ENCODE measurements at places on chromosomes 1 and 21.

DNA sequence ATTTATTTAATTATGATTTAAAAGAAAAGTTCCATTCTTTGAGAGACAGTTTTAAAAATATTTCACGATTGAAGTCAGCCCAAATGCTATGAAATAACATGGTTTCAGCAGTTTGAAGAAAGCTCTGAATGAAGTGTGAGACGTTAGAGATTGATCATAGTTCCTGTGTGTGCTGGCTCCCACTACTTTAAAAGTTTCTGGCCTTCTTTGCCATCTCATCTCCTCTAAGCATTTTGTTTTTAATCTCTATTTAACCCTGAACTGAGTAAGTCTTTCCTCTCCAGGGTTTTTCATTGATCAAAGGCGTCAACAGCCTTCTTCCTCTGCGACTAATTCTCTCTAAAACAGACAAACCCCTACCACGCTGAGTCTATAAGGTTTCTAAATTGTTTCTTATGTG is 225.3 kb upstream of the B3GALT2 start:
- DNase-seq = no peak

GRCh38 chr1:156840898-156841279 is 18.0 kb downstream of the INSRR start:
- no peak for DNase-seq

DNA sequence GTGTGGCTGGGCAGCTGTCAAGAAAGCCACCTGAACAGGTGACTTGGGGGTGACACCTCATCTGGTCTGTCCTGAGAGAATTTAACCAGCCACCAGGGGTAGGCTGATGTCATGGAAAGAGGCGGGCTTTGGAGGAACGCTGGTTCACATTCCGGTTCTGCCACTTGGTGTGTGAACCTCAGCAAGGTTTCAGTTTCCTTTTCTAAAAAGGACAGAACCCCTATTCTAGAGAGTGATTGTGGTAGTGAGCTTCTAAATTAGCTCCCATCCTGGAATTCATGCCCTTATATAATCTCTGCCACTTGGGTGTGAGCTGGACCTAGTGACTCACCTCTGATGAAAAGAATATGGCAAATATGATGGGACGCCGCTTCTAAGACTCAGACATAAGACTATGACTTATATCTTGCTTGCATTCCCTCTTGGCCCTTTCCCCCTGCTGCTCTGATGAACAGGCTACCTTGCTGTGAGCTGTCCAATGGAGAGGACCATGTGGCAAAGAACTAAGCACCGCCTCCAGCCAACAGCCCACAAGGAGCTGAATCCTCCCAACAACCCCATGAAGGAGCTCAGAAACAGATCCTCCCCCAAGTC is 332.1 kb downstream of the RRAGC start:
- DNase-seq = no peak

DNA sequence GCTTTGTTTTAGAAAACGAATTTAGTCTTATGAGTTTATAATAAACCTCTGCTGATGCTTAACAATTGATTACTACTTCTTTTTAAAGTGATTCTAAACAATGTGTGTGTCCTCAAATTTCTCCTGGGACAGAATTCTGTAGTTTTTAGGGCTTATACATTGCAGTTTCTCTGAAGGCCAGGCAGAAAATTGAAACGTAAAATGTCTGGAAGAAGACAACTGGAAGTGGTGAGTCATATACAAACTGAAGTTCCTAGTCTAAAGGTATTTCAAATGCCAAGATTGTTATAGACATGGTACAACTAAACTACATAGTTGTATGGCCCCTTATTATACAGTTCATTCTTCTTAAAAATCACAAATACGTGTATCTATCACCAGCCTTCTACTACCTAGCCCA is 30.5 kb upstream of the RC3H1 start:
- no peak for DNase-seq

- no peak for DNase-seq
These were observed 152.2 kb downstream of the NFIA start for GRCh38 chr1:61234587-61234919.

DNA sequence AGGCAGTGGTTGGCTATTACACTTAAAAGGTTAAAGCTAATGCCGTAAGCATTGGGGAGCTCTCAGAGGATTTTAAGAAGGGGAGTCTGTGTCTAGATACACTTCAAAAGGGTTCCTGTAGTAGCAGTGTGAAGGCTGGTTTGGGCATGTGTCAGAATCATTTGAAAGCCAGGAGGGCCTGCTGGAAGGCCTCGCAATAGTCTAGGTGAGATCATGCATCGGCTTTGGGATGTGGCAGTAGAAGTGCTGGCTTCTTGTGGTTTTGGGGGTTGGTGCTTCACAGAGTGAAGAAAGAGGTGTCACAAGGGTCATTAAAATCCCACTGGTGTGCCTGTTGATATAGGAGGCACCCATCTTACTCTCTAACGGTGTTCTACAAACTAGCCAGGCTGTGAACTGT is 85.7 kb downstream of the ST6GALNAC3 start:
- no peak for DNase-seq

DNA sequence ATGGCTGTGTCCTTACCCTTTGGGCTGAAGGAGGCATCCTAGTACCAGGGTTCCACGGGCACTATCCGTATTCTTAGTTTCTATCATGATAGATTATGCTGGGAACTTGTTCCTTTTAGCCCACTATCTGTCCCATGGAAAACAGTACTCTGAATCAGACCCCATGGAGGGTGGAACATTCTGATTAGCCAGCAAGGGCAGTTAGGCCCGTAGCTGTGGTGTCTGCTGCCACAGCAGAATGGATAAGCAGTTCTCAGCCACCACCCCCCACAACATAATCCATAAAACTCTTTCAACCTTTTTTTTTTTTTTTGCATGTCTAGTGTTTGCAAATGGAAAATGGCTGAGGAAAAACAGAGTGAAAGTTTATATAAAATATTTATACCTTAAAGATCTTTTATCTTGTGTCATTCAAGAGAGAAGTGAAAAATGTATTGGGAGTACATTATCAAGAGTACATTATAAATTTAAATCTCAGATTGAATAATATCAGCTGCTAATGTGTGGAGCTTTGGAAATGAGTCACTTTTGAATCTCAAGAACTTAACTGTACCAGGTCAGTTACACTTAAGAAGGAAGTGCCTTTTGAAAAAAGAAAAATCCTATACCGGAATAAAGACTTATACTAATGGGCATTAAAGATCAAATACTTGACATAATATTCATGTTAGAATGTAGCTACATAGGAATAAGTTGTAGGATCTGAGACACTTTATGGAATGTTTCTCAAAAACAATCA is 80.3 kb downstream of the NFIA start:
- DNase-seq = no peak

DNA sequence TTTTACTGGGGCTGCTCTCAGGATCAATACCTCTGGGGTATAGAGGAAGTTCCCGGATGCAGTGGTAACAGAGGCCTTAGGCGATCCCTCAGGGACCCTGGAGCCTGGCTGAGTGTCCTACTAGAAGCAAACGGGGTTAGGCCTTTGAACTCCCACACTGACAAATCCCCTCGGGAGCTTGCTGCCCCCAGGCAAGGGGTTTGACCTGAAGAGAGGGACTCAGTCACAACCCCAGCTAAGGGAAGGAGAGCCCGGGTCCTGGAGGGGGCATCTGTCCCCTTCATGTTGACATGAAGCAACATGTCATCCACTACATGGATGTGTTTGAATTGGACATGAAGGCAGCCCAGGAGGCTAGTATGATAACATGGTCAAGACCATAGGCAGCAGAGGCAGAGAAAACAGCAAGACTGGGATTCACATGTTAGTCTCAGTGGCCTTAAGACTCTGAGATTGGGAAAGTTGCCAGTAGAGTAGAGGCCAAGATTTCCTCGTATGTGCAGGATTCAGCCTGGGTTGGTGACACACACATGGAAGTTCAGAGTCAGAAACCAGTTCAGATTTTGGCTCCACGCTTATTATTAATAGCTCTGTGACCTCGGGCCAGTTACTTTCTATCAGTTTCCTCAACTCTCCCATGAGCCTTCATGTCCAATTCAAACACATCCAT is 101.5 kb downstream of the KCNN3 start:
- peak; percentile 32 for DNase-seq

DNA sequence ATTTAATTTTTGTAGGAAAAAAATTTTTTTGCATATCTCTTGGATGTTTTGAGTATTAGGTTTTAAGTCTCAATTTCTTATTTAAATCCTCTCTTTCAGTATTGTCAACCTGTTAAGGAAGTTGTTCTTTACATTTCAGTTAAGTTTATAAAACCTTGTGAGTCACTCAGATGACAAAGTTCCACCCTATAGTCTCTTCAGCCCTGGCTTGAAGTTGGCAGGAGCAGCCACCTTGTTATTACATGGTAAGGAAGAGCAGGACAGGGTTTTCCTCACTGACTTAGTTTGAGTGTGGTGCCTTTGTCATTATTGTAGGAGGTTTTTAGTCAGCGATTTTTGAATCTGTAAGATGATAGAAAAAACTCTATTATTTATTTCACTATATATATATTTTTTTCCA is 2143.9 kb downstream of the MRPL39 start:
- DNase-seq = no peak

DNA sequence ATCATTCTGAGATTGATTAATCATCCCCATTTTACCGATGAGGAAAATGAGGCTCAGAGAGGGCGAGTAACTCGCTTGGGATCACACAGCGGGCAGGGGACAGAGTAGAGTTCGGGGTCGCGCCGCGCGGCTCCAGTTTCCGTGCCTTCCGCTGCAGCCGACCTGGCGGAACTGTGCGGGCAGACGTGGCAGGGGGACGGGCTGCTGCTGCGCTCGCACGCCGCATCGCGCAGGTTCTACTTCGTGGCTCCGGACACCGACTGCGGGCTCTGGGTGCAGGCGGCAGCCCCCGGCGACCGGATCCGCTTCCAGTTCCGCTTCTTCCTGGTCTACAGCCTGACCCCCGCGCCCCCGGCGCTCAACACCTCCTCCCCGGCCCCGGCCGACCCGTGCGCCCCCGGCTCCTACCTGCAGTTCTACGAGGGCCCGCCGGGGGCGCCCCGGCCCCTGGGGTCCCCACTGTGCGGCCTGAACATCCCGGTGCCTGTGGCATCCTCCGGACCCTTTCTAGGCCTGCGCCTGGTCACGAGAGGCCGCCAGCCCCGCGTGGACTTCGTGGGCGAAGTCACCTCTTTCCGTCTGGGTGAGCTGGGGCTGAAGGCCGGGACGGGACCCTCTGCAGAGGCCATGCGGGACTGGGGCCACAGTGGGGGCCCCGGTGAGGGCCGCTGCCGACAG is 2.3 kb downstream of the LDLRAD2 start:
- peak; percentile 17 for DNase-seq

DNA sequence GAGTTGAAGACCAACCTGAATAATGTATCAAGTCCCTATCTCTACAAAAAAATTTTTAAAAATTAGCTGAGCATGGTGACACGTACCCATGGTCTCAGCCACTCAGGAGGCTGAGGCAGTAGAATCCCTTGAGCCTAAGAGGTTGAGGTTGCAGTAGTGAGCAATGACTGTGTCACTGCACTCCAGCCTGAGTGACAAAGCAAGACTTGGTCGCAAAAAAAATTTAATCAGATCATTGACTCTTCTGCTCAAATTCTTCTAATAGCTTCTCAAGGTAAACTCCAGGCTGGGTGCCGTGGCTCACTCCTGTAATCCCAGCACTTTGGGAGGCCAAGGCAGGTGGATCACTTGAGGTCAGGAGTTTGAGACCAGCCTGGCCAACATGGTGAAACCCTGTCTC is 85.9 kb upstream of the PUM1 start:
- DNase-seq = no peak

DNA sequence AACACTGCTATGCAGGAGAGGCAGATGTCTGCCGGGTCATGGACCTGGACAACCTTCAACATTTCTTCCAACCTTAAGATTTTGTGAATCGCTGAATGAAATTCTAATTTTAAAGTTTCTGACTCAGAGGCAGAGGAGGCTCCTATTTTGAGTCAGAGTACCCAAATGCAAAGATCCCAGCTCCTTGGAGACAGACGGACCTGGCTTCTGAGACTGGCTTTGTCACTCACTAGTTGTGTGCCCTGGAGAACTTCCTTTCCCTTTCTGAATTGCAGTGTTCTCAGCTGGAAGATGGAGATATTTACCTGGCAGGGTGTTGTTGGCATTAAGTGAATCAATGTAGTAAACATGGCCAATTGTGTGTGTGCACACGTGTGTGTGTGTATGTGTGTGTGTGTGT is 51.9 kb downstream of the IER5 start:
- DNase-seq = no peak

GRCh38 chr1:87869567-87869966 is 540.9 kb downstream of the LMO4 start:
- DNase-seq = no peak

All from spinal cord (tissue), 10 donors.